ENCODE measurements at places on chromosomes 3 and 15.
A peak's percentile ranks its signal among the peaks of the same experiment; 100 is the strongest.

- no peak overlapping the region for H3K4me3 ChIP-seq
- H3K27me3 ChIP-seq, result no peaks in the 10 kb centered on the region
- peaks cover 19% of the 10 kb centered on the region for H3K36me3 ChIP-seq
- DNase-seq, result no peak
- H3K4me1 ChIP-seq, result no peaks in the 10 kb centered on the region
Measured at GRCh38 chr3:172354931-172355499, 93.2 kb downstream of the GHSR start.

GRCh38 chr15:75214293-75215096 lies 12.8 kb downstream of the C15orf39 start:
- H3K36me3 ChIP-seq, result peaks cover 9% of the 10 kb centered on the region
- no peak for DNase-seq
- H3K4me1 ChIP-seq, result peaks cover 2% of the 10 kb centered on the region
- no peak overlapping the region for H3K4me3 ChIP-seq
- no peak overlapping the region for H3K27ac ChIP-seq

DNA sequence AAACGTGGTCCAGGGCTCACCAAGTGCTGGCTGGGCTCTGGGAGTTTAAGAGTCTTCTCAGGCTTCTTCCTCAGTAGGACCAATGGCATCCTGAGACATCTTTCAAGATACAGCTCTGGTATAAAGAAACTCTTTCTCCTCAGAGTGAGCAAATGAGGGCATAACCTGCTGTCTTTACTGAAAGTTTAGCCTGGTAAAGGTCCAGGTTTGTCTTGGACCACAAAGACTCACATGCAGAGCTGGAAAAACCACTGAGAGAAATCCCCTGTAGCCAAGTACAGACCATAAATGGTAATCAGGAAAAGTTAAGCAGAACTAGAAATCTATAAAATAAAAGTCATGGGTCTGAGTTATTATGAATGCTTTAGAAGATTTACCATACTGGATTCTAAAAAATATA lies 23.1 kb downstream of the CD47 start:
- no peak for DNase-seq
- H3K27me3 ChIP-seq, result no peaks in the 10 kb centered on the region
- peak overlapping the region; percentile 26 for H3K27ac ChIP-seq
- no peak overlapping the region for H3K4me3 ChIP-seq
- H3K36me3 ChIP-seq, result peaks cover 65% of the 10 kb centered on the region
- H3K4me1 ChIP-seq, result peaks cover 86% of the 10 kb centered on the region

GRCh38 chr3:83938491-83938890 lies 1020.3 kb upstream of the CADM2 start:
- no peaks in the 10 kb centered on the region for H3K27me3 ChIP-seq
- DNase-seq, result no peak
- H3K27ac ChIP-seq, result no peak overlapping the region

- H3K36me3 ChIP-seq, result no peaks in the 10 kb centered on the region
- H3K4me3 ChIP-seq, result no peak overlapping the region
- H3K27ac ChIP-seq, result no peak overlapping the region
- H3K27me3 ChIP-seq, result peaks cover 7% of the 10 kb centered on the region
- no peaks in the 10 kb centered on the region for H3K4me1 ChIP-seq
Measured at GRCh38 chr3:130299531-130299930, 45.9 kb upstream of the COL6A5 start.

DNA sequence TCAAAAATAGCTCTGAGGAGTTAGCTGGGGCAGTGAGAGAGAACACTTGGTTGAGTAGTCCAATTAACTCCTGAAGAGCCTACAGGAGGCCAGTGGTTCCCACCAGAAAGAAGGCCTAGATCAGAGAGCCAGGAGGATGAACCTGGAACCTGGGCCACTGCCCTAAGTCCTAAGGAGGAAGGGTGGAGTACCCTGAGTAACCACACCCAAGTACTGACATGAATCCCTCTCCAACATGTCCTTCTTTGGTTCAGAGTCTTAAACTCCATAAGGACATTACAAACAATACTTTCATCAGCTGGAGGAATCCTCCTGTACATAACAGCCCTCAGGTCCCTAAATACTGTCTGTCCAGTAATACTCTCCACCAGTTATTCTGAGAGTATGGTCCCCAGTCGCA lies 25.6 kb upstream of the C3orf62 start:
- H3K36me3 ChIP-seq, result peaks cover 36% of the 10 kb centered on the region
- H3K4me3 ChIP-seq, result no peak overlapping the region
- no peak for DNase-seq

- H3K4me3 ChIP-seq, result no peak overlapping the region
- H3K4me1 ChIP-seq, result peaks cover 16% of the 10 kb centered on the region
- no peak for DNase-seq
- peaks cover 2% of the 10 kb centered on the region for H3K27me3 ChIP-seq
- peaks cover 7% of the 10 kb centered on the region for H3K36me3 ChIP-seq
Measured at GRCh38 chr3:172568701-172569100, 45.5 kb upstream of the TNFSF10 start.

DNA sequence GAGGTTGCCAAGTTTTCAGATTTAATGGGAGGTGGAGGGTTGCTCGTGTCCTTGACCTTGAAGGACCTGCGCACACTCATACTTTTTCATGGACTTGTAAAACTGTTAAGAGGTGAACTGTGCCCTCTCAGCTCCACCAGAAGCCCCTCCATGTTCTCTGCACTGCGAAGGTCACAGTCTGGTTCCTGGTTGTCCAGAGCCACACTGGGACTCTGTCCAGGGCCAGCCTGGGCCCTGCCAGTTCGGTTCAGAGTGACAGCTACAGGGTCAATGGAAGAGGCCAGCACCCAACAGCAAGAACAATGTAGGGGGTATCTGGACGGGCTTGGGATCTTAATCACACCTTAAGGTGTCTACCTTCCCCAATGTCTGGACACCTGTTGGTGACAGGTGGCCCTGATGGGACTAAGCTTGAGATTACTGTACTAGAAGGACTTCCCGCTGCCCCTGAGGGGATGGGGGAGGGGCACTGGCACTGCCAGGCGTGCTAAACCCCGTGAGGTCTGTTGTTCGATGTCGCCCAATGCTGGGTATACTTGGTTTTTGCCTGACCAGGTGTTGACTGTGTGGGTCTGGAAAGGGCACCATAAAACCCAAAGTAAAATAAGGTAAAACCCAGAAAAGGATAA lies 34.7 kb downstream of the GRK7 start:
- H3K27ac ChIP-seq, result peak overlapping the region; percentile 98
- peaks cover 54% of the 10 kb centered on the region for H3K4me1 ChIP-seq
- H3K36me3 ChIP-seq, result peaks cover 3% of the 10 kb centered on the region
- peak overlapping the region; percentile 83 for H3K4me3 ChIP-seq
- peak; percentile 11 for DNase-seq

GRCh38 chr15:101252836-101253235 lies 988 bp upstream of the CHSY1 start:
- peaks cover 22% of the 10 kb centered on the region for H3K36me3 ChIP-seq
- peak overlapping the region; percentile 86 for H3K4me3 ChIP-seq
- H3K27ac ChIP-seq, result peak overlapping the region; percentile 91
- no peaks in the 10 kb centered on the region for H3K27me3 ChIP-seq
- DNase-seq, result no peak

- H3K36me3 ChIP-seq, result no peaks in the 10 kb centered on the region
- no peak for DNase-seq
- no peaks in the 10 kb centered on the region for H3K4me1 ChIP-seq
- H3K27me3 ChIP-seq, result peaks cover 1% of the 10 kb centered on the region
- no peak overlapping the region for H3K27ac ChIP-seq
- no peak overlapping the region for H3K4me3 ChIP-seq
Measured at GRCh38 chr15:97196048-97197014, 764.2 kb upstream of the ARRDC4 start.

All from activated naive CD8-positive, alpha-beta T cell treated with anti-CD3 and anti-CD28 coated beads, Interleukin-2, amount 50 U/mL, for 24 hours (primary cell).